Stimulated activated CD4-positive, alpha-beta T cell treated with anti-CD3 and anti-CD28 coated beads, Interleukin-12 subunit alpha, Interleukin-12 subunit beta, amount 100 ng/mL, for 24 hours (primary cell): ENCODE measurements at places on chromosomes 3 and 15.
A peak's percentile ranks its signal among the peaks of the same experiment; 100 is the strongest.

GRCh38 chr3:61936344-61936937 lies 375.1 kb downstream of the PTPRG start:
- peak; percentile 7 for DNase-seq

- no peak for DNase-seq
These were observed 6.1 kb downstream of the GRAMD1C start for GRCh38 chr3:113844622-113845222.

- DNase-seq: no peak
These were observed 106.0 kb upstream of the LINGO1 start for GRCh38 chr15:77738441-77739302.

DNA sequence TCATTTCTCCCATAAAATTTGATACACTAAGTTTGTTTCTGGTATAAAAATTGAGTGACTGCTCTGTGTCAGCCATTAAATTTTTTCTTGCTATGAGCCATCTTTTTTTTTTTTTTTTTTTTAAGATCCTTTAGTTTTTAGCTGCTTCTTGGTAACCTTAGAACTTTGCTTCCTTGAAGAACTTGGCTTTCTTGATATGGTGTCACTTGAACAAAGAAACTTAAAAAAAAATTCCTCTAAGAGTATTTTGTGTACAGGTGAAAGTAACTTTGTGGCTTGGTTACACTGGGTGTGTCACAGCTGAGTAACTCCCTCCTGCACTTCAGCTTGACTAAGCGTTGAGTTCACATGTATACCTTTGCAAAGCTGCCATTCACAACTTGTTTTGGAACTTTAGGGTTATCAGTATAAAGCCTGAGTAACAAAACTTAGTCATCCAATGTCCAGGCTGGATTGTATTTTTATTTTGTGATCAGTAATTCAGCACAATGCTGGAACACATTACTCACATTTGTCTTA lies 6.5 kb downstream of the CHD2 start:
- DNase-seq: no peak

DNA sequence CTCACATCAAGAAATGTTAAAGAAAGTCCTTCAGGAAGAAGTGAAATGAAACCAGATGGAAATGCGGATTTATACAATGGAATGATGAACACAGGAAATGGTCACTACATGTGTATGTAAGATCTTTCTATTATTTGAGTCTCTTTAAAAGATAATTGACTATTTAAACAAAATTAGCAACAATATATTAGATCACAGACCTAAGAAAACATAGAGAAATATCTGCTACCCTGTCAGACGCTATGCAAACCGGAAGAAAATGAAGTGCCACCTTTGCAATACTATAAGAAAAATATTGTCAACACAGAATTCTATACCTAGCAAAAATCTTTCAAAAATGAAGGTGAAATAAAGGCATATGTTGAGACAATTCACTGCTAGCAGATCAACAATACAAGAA lies 17.2 kb downstream of the RAB6B start:
- DNase-seq: no peak

DNA sequence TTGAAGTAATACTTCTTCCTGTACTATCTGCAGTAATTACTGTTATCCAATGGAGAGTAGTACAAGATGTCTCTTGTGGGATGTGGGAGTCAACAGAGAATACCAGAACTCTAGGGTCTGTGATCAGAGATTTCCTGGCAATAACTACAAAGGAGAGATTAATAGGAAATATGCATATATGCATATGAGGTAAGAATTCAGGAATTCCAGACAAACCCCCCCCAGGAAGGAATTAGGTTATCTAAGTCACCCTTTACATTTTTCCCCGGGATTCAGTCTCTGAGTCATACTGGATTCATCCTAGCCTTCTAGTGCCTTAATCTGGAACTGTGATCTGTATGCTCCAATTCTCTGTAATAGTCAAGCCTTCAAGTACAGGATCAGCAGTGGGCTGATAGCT lies 49.4 kb downstream of the GTF2E1 start:
- no peak for DNase-seq

DNA sequence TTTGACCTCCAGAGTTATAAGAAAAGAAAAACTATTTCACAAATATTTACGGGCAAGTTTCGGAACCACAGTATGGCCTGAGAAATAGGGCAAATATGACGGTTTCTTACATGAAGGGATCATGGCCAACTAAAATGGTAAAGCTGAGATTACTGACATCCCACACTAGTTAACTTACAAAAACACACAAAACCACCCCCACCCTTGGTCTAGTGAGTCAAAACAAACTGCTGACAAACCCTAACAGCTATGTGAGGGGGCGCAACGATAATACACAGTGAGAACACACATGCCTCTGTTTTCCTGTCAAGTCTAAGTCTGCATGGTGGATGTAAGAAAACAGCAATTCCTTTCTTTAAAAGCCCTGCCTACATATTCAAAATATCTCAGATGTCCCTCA lies 32.3 kb downstream of the CBLB start:
- no peak for DNase-seq

- no peak for DNase-seq
These were observed 159.6 kb downstream of the GREM1 start for GRCh38 chr15:32877252-32878019.

DNA sequence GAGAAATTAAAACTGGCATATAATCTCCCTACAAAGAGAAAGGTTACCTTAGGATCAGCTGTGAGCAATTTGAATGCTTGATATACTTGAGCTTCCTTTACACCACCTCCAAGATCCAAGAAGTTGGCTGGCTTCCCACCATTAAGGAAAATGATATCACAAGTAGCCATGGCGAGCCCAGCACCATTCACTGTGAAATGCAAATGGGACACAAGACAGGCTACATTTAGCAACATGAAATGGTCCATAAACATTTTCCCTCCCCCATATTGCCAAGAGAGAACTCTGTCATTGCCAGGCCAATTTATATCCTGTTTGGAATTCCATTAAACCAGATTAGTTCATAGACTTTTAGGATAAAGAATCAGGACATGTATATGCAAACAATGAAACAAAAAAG lies 158.7 kb downstream of the SUCLG2 start:
- no peak for DNase-seq

DNA sequence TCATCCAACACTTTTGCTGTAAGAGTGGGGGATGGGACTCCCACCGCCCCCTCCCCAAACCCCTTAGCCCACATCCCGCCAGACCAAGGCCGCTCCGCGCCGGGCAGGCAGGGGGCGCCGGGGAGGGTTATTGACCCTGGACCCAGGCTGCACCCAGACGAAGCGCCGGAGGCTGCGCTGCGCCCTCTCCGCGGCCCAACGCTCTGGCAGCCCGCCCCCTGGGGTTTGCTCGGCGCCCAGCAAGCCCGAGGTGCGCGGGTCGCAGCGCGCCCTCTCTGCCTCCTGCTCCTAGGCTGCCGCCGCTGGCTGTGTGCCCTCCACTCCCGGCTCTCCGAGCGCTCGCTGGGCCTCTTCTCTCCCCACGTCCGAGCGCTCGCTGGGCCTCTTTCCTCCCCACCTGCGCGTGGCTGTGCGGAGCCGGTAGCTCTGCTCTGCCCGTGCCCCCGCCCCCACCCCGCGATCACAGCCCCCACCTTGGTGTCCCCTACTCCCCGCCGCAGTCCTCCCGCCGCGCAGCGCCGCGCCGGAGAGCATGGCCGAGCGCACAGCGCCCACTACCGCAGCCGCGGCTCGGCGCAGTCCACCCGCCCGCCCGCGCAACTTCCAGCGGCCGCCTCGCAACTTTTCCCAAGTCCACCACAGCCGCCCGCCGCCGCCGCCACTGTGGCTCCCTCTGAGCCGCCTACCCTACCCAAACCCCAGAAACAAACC lies 1.2 kb downstream of the MECOM start:
- no peak for DNase-seq

- DNase-seq: no peak
These were observed 8.4 kb upstream of the RPS17 start for GRCh38 chr15:82548700-82549099.

GRCh38 chr15:34436956-34437442 lies 609 bp downstream of the GOLGA8A start:
- DNase-seq: peak; percentile 32

GRCh38 chr15:40538976-40539375 lies 25.9 kb downstream of the CCDC32 start:
- DNase-seq: no peak

- DNase-seq: no peak
These were observed 271.4 kb downstream of the CLSTN2 start for GRCh38 chr3:140206196-140207040.

DNA sequence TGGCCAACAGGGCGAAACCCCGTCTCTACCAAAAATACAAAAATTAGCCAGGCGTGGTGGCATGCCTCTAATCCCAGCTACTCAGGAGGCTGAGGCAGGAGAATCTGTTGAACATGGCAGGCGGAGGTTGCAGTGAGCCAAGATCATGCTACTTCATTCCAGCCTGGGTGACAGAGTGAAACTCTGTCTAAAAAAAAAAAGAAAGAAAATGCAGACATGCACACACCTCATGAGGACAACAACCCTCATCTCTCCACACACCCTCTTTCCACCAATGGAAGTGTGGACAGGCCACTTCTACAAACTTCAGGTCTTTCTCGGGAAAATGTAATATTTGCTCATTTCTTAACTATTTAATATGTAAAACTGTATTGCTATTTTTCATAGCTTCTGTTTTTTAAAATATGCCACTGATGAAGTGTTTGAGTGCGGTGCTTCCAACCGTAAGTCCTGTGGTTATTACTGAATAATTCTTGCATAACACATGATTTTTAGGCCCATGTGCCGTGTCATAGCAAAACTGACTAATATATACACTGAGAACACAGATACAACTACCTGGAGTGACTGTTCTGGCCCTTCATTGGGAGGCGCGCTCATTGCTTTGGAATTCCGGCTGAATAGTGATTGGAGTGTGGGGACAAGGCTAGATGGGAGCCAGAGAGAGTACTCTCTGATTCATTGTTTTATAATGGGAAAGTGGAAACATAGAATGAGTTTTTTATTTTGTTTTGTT lies 23.1 kb downstream of the LRRC31 start:
- DNase-seq: no peak

DNA sequence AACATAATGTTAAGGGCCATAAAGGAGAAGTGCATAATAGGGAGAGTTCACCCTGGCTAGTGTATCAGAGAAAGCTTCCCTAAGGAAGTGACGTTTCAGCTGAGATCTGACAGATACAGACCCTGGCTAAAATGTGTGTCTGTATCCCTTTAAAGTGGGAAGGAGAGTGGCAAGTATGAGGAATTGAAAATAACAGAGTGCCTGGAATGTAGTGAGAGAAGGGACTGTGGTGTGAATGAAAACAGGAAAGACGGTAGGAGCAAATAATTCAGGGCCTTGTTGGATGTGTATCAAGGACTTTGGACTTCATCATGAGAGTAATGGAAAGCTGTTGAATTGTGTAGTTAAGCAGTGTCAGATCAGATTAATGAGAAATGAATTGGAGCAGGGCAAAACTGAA lies 30.5 kb downstream of the NEO1 start:
- no peak for DNase-seq

DNA sequence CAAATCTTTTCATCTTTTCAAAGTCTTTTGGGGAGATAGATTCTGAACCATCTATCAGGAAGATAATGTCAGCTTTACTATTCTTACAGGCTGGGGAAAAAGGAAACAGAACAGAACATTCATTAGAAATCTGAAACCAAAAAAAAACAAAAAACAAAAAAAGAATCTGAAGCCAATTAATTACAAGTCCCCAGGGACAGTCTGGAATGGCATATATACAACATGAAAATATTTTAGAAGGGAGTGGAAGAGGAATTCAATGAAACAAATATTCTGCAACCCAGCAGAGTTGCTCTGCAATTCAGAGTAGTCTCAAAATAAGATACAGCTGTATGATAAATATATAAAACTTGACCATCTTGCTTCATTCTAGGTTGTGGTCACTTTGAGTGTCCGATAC lies 41.7 kb upstream of the CAPN7 start:
- no peak for DNase-seq

- DNase-seq: no peak
These were observed 19.4 kb downstream of the VILL start for GRCh38 chr3:38009807-38010591.

DNA sequence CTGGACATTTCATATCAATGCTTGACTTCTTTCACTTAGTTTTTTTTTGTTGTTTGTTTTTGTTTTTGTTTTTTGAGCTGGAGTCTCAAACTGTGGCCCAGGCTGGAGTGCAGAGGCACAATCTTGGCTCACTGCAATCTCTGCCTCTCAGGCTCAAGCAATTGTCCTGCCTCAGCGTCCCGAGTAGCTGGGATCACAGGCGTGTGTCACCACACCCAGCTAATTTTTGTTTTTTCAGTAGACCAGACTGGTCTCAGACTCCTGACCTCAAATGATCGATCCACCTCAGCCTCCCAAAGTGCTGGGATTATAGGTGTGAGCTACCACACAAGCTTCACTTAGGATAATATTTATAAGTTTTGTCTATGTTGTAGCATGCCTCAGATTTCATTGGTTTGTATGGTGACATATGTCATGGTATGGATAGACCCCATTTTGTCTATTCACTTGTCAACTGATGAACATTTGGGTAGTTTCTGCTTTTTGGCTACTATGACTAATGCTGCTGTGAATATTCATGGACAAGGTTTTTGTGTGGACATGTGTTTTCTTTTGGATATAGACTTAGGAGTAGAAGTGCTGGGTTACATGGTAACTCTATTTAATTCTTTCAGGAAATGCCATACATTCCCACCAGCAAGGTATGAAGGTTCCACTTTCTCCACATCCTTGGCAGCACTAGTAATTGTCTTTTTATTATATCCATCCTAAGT lies 6.8 kb upstream of the PRR23E start:
- no peak for DNase-seq

DNA sequence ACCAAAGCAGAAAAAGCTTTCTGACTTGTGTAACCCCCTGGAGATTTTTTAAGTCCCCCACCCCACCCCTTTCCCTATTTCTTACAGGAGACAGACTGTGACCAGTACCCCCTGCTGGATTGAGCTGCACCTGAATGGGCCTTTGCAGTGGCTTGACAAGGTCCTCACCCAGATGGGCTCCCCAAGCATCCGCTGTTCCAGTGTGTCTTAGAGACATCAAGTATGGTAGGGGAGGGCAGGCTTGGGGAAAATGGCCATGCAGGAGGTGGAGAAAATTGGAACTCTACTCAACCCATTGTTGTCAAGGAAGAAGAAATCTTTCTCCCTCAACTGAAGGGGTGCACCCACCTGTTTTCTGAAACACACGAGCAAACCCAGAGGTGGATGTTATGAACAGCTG lies 64.1 kb downstream of the AAGAB start:
- DNase-seq: no peak

- DNase-seq: no peak
These were observed 916 bp downstream of the IL17RD start for GRCh38 chr3:57164217-57164656.
